ENCODE measurements at places on chromosomes 16 and 17.

- DNase-seq, result no peak
Measured at GRCh38 chr17:17403899-17404576, 72.8 kb upstream of the MED9 start.

DNA sequence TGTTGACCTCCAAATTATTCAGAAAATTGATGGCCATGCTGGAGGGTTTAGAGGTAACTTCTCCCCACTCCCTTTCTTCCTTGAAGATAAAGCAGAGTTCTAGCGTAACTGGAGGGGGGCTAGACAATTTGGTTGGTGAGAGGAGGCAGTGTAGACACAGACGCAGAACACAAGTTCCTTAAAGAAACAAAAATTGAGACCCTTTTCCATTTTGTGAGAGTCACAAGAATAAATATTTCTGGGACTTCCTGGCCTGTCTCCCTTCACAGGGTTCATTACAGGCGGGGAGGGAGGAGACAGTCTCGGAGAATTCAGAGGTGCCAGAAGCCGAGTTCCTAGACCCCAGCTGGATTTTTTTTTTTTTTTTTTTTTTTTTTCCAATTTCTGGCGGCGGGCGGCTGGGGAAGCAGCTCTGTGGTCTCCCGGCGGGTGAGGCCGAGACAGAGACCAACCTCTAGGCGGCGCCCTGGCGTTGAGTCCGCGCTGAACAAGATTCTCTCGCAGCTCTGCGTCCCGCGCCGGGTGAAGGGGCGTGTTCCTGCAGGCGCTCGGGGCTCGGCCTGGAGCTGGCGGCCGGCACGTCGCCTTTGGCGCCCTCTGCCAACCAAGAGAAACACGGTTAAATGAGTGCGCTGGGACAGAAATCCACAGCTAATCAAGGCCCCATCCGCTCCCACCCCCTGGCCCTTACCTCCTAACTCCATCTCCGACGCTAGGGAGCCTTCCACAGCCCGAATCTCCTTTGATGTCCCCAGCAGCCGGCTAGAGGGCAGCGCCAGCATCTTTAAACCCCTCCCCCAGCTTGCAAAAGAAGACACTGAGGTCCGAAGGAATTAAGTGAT, 10.2 kb upstream of the HOXB9 start:
- DNase-seq, result peak; percentile 59

- DNase-seq, result no peak
Measured at GRCh38 chr17:12634789-12635414, 30.8 kb upstream of the MYOCD start.

- peak; percentile 92 for DNase-seq
Measured at GRCh38 chr16:28193530-28194423, 18.0 kb downstream of the XPO6 start.

- no peak for DNase-seq
Measured at GRCh38 chr16:84538222-84538840, 33.9 kb upstream of the MEAK7 start.

- no peak for DNase-seq
Measured at GRCh38 chr17:60730273-60730672, 52.6 kb downstream of the BCAS3 start.

DNA sequence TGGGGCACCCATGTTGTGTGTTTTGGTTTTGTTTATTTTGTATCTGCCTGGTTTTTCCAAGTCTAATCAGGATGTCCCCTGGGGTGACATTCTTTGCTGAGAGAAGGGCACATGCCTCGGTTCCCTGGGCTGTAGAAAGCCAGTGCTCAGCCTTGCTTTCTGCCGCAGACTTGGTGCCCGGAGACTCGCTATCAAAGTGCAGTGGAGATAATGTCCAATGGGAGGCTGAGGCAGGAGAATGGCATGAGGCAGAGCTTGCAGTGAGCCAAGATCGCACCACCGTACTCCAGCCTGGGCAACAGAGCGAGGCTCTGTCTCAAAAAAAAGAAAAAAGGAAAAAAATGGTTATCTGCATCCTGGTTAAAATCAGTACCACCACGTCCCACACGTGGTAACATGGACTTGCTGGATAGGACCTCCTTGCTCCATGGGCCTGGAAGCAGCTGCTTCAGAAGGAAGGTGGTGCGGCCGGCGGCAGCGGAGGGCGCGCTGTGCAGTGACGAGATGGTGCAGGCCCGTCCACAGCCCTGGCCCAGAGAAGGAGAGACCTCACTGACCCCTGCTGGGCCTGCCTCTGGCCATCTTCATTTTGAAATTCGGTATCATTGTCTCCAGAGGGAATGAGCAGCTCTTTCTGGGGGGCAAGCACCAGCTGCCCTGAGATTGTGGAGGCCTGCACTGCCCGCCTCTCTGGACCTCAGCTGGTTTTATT, 19.3 kb upstream of the IL17C start:
- DNase-seq, result no peak

GRCh38 chr17:72344613-72345012, 223.8 kb downstream of the SOX9 start:
- peak; percentile 64 for DNase-seq

DNA sequence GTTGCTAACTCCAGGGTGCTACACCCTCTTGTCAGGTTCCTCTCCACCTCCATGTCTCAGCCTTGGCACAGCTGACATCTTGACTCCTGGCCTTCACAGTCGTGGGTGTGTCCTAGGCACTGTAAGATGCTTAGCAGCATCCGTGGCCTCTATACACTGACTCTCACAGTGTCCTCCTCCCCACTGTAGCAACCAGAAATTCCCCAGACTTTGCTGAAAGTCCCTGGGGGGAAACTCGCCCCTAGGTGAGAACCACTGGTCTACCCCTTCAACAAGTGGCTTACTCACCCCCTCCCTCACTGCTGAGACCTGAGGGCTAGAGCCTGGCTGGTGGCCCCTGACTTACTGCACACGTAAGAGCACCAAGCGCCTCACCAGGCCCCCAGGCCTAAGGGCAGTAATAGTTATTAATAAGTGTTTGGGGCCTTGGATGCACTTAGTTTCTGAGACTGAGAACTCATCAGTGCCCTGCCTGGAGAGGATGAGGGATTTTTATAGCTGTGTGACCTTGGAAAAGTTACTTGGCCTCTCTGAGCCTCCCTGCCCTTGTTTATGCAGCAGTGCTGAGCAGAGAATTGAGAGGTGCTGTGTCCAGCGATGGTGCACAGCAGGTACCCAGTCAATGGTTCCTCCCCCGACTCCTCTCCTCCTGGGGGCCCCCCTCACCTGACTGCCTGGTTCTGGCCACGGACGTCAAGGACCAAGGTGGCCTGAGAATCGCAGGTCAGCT, 67.1 kb downstream of the RMI2 start:
- DNase-seq, result no peak

DNA sequence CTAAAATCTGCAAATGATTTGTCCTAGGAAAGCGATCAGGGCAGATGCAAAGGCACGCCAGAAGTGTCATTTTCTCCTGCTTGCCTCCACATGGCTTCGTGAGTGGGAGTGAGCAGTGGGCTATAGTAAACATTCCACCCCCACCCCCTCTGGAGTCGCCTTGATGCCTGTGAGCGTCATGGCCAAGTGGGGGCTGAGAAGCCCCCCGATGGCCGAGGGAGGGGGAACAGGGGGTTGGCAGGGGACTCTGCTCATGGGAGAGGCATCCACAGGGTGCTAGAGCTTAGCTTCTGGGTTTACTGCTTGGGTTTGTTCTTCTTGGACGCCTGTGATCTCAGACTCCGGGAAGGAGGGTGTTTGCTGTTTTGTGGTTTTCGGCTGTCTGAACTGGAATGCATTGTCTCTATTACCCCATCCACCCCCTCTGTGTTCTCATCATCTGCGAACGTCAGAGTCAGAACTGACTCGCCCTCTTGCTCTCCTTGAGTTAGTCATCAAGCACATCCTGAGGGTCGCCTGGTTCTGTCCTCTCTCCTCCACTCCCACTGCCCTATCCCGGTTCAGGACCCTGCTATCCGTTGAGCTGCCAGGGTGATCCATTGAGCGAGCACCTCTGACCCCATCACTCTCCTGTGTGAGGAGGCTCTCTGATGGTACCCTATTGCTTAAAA, 15.4 kb downstream of the TNS4 start:
- peak; percentile 99 for DNase-seq

GRCh38 chr17:951325-952132, 28.0 kb downstream of the NXN start:
- DNase-seq, result peak; percentile 76

DNA sequence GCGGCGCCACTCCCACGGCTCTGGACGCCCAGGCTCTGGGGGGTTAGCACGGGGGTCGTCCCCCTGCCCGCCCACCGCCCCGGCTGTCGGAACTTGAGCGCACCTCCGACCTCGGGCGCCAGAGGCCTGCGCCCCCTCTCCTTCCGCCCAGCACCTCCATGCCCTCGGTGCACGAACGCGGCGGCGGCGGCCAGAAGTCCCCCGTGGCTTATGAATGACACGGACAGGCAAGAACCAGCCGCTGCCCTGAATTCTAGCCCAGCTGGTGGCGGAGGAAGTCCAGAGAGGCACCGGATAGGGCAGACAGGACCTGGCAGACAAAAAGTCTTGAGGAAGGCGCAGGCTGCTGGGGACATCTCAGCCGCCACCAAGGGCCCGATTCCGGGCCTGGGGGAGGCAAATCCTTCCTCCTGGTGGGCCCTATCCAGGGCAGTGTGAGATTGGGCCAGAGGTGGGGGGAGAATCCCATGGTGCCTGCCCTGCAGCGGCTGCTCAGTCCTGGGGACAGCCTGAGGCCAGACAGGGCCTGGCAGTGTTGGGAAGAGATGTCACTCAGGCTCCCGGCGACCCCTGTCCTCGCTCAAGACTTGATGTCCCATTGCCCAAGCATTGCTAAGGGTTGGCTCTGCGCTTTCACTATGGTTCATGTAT, 897 bp upstream of the CYGB start:
- no peak for DNase-seq

- DNase-seq, result no peak
Measured at GRCh38 chr17:42399121-42399520, 10.9 kb upstream of the STAT3 start.

- peak; percentile 68 for DNase-seq
Measured at GRCh38 chr16:19907161-19907992, 22.7 kb upstream of the GPRC5B start.

- no peak for DNase-seq
Measured at GRCh38 chr17:41258406-41258805, 3.2 kb downstream of the KRTAP9-9 start.

DNA sequence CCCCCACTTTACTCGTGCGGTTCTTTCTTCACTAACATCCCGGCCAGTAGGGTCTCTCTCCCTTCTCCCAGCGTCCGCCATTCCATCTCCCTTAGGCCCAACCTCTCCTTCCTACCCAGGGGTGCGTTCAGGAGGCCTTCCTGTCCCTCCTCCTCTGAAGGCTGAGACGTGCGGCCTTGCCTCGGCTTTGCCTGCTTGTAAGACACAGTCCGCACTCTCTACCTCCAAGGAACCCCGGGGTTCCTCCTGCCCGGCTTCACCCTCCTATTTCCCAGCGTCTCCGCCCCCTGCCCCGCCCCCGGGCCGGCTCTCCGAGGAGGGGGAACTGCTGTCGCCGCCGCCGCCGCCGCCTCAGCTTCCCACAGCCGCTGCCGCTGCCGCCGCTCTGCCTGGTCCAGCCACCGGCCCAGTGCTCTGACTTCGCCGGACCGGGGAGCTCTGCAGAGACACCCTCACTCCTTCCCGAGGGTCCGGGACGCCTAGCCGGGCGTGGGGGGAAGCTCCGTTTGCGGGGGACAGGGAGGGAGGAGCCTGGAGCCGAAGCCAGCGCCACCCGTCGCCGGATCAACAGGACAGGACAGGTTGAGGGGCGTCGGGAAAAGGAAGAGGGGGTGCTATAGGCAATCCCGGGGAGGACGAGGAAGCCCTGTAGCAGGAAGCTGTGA, 1.2 kb upstream of the FGF11 start:
- no peak for DNase-seq

DNA sequence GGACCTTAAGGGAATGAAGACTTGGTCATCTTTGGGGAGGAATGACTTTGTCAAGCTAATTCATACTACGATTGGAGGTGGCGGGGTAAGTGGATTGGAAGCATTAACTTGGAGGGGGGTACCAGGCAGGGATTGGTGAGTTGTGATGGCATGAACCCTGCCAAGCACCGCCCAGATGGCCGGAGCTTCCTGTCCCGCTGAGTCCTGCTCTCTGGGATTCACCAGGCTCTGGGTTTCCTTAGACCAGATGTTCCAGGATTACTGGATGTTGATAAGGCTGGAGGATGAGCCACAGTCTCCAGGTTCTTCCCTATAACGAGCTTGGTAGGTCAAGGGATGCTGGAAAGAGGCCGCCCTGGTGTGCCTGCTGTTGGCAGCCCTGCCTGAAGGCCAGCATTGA, 154.9 kb downstream of the SDK2 start:
- DNase-seq, result no peak

GRCh38 chr17:74641224-74641957, 17.9 kb upstream of the CD300E start:
- no peak for DNase-seq

DNA sequence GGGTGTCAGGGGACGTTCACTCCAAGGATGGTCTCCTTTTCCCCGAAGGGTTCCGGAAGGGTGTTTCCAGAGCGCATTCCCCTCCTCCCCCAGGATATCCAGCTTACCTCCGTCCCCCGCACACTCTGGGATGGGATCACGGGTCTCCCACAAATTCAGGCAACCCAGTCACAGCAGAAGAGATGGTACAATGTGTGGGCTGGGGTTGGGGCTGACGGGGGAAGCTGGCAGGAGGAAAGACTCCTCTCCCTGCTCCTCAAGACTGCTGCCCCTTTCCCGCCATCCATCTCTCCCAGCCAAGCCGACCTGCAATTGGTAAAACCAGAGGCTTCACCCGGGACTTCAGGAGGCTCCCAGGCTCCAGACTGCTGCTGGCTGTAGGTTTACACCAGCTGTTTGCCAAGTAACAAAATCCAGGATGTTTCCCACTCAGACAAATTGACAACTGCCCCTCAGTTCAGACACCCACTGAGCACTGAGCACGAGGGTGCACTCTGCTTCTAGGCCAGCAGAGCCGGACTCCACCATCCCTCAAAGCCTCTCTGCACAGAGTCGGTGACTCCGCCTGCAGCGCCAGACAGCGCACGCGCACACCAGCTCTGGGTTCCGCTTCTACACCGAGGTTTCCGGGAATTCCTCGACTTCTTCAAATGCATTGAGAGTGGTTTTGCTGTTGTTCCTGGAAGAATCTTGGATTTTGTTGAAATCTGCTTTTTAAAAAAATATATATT, 37.7 kb downstream of the ASPA start:
- DNase-seq, result peak; percentile 7

DNA sequence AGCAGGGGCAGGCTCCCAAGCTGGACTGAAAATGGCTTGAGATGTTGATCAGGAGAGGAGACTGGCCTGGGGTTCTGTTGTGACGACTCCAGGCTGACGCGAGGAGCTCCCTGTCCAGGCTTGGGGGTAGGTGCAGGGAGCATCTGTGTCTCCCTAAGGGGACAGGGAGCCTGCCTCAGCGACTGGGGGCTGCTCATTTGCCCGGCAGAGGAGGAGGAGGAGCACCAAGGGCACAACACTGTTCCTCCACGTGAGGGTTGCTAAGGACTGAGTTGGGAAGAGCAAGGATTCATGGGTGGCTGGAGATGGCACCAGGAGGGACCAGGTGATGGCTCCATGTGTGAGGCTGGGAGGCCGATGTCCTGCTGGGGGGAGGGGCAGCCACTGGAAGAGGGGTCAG, 53.3 kb downstream of the USP22 start:
- no peak for DNase-seq

GRCh38 chr16:27551036-27551435, 1.1 kb downstream of the KATNIP start:
- DNase-seq, result no peak
